NCI-H226 (cell line): ENCODE measurements at places on chromosomes 2 and 18.
A peak's percentile ranks its signal among the peaks of the same experiment; 100 is the strongest.

- DNase-seq = no peak
Observed at GRCh38 chr2:240392948-240393830, 42.3 kb upstream of the GPC1 start.

GRCh38 chr2:229300790-229301189 is 29.7 kb upstream of the PID1 start:
- no peak for DNase-seq

DNA sequence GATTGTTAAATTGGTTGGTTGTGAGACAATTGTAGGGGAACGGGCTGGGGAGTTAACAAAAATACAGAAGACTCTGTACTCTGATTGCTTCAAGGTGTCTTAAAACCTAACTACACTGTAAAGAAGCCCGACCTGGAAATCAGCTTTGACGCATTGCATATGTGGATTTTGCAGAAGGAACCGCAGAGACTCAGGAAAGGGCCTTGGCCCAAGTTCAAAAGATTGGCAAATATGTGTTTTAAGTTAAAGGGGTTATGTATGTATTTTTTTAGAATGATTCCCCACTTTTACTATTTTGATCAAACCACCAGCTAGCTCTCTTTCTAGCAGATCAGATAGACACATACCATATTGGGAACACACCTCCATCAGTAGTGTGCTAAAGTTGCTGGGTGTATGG is 18.0 kb upstream of the EDAR start:
- DNase-seq = no peak

DNA sequence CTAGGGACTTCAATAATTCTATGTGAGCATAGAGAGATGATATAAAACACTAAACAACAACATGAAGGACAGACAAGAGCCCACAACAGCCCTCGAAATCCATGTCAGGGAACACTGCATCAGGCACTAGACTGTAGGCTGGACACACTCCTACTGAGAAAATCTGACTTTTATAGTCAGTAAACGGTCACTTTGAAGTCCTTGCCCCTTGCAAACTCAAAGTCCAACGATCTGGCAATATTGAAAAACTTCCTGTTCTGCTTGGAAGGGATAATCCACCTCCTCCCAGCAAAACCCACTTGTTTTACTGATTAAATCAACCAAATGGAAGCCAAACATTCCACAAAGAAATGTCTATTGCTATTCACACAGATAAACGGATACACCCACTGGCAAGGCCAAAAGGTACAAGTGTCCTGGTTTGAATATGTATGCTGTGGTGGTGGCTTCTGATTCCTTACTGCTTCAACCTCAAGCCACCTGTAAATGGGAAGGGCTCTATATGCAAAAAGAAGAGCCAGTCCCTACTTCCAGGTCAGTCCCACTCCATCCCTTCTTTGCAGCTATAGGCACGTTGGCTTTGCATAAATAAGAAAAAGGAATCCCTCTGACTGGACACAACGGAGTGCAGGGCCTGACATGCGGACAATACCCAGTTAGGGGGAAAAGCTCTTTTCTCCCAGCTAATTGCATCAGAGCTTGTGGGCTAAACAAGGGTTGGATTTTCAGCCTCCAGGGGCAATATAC is 56.6 kb downstream of the STK39 start:
- DNase-seq = no peak

DNA sequence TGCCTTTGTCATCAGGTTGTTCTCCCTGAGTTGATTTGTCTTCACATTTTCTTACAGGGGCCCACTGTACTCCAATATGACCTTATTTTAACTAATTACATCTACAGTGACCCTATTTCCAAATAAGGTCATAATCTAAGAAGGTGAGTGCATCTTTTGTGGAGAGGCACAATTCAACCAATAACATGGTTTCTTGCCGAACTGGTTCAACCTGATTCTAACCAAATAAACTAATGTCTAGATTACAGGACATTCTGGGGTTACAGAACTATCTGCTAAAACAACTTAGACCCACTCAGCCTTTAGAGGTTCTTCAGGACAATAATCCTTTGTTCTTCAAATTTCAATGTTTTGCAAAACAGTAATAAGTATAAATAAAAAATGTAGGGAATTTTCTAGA is 496.5 kb upstream of the SOX11 start:
- no peak for DNase-seq

DNA sequence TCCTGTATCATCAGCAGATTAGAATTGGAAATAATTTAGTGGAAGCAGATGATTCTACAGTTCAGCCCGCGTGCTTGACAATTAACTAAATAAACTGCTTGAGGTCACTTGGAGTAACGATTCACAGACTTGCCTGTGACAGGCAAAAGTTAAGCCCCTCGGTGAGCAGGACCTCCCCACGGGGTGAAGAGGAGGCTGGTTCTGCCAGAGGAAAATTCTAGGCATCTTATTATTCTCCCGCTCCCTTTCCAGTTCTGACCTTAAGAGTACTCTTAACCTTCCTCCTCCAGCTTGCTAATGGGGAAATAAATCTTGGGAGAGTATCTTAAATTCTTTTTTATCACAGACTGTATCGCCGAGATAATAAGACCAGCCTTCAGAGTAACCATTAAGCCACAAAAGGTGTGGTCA is 169.7 kb upstream of the SMAD2 start:
- no peak for DNase-seq

DNA sequence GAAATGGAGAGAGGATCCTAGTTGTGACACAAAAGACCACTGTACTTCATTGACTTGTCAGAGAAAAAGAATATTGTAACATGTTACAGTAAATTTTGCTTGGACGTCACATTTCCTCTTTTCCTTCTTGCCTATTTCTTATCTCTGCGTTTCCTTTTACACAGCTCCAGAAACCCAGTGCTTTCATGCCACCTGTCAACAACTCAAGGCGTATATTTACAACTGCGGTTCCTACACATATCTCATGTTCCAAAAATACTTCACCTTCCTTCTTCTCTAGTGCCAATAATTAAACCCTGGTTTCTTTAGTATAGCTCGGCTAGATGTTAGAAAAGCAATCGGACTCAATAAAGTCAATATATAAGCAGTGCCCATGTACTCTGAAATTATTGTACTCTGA is 911.5 kb upstream of the FSHR start:
- DNase-seq = no peak

DNA sequence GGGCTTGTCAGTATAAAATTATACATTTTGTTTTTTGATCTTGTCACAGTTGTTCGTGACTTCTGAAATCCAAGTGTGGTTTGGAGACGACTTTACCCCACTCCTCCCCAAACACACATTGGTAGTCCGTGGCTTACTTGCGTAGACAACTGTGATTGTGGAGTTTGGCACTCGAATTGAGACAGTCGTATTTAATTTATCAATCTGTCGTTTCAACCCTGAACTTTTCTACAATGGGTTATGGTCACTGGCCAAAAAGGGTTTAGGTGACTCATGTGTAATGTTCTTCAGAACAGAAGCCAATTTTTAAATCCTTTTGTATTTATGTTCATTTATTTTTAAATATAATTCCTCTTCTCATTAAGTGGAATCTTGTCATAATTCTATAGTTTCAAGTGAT is 129.9 kb downstream of the SPTBN1 start:
- DNase-seq = no peak

- DNase-seq = no peak
Observed at GRCh38 chr18:67421651-67422050, 94.9 kb downstream of the DSEL start.

GRCh38 chr18:33946336-33946735 is 278.4 kb downstream of the NOL4 start:
- no peak for DNase-seq

DNA sequence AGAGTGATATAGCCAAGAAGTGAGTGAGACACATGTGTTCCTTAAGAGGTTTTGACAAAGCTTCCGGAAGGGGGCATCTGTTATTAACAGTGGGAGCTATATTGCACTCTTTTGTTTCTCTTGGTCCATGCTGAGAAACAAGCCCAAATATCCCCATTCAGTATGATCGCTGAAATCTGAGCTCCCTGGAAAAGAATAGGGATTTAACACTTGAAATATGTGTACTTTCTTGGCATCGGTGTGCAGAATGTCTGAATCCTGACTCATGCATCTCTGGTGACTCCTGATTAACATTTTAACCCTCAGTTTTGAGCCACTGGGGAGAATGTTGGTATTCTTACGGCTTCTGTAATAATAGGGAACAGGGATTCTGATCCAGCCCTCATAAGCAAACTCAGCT is 448.1 kb downstream of the TSN start:
- peak; percentile 81 for DNase-seq

GRCh38 chr2:26464390-26465265 is 13.3 kb downstream of the OTOF start:
- DNase-seq = no peak

DNA sequence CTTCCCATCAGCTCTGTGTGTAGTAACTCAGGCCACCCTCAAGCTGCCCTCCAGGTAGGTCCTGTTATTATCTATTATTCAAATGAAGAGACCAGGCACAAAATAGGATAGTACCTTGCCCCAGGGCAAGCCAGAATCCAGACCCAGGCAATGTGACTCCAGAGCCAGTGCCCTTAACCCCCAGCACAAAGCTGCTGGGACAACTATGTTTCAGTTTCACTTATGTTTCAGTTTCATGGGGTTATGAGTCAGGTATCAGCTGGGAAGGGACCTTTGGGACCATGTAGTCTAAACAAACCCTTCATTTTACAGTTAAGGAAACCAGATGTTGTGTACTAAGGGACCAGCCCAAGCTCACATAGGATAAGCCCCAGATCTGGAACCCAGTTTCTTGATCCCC is 10.0 kb downstream of the HK2 start:
- no peak for DNase-seq

DNA sequence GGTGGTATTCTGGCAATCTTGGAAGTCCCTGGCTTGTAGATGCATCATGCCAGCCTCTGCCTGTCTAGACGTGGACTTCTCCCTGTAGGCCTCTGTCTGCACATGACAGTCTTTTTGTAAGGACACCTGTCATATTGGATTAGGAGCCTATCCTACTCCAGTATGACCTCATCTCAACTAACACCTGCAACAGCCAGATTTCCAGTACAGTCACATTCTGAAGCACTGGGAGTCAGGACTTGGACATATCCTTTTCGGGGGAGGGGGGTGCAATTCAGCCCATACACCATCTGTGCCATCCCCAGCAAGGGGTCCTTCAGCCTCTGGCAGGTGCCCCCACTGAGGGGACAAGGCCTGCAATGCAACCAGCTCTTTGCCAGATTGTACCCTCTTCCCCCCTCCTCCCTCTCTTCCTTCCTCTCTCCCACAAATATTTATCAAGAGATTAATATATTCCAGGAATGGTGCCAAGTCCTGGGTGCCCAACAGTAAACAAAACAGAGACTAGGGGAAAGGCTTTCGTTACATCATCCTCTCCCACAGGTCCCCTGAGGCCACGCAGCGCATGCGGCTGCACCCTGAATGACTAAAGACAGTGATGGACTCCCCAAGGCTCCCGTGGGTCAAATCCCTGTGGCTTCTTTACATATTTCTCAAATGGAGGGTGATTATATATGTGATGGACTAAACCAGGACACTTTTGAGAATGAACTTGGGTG is 20.5 kb upstream of the MYCN start:
- DNase-seq = peak; percentile 84
